Ovary (tissue), 10 donors: ENCODE measurements at places on chromosomes 11 and 22.

DNA sequence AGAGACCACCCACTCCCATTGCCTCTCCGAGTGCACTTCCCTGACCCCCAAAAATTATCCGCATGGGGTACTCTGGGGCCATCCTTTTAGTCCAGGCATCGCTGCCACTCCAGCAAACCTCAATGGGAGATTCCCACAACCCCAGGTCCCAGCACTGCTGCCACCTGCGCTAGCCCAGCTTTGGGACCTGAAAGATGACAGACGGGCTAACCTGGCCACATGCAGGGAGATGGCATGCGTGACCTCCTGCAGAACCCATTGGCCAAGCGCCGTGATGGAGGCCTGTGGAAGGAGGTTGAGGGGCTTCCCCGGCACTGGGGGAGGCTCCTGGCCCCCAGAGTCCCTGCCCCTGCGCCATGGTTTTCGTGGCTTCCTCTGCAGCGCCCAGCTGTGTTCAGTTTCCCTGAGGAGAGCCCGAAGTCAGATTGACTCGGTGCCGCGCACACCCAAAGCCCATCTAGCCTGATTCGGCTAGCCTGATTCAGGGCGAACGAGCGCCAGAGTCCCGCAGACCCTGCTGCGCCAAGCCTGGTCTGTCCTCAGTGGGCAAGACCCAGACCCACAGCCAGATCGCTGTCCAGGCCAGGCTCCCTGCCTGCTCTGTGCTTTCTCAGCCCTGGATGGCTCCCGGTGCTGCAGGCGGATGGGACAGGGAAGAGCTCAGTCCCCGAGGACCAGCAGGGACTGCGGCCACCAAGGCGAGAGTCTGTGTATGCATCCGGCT, 751 bp upstream of the WNT7B start:
- no peak for DNase-seq

GRCh38 chr11:34360046-34360445, 2.2 kb upstream of the ABTB2 start:
- DNase-seq, result no peak

DNA sequence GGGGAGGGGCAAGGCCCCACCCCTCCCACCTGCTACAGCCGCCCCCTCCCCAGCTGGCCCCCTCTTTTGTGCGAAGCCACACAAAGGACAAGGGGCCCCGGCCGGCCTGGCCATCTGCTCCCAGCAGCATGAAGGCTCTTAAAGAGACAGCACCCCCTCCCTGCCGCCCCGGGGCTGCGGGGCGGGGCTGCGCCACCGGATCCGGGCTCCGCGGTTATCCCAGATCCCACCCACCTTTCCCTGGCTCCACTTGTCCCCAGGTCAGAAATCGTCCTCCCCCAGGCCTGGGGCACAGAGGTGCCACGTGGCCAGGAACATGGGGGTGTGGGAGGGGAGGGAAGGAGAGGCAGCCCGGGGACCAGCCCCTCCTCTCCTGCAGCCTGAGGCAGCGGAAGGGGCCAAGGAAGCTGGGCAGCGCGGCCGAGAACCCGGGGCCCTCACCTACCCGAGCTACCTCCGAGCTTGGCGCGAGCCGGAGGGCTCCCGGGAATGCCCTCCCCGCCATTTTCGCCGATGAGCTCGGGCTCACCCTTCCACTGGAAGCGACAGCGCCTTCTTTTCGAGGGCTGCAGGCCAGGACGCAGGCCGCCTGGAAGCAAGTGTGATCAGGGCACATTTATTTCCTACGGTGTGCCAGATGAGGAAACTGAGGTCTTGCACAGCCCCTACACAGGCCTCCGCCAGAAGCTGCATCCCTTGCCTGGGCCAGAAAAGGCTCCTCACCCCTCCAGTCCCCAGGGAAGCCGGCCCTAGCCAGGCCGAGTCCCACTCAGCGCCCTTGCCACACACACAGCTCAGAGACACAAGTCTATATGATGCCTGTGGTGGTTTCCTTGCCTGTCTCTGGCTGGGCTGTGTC, 2.5 kb upstream of the RCOR2 start:
- peak; percentile 49 for DNase-seq

- DNase-seq, result no peak
These were observed 507.2 kb upstream of the LARGE1 start for GRCh38 chr22:34427436-34427835.

DNA sequence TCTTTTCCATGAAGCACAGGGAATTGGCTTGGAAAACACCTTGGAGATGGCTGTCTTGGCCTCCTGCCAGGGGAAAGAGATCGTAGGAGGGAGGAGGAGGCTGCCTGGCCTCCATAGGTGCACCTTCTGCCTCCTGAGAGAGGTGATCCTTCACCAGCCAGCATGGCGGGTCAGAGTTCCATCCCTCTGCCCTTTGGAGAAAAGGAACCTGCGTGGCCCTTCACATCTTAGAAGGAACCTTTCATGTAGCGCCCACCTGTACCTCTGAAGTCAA, 58.2 kb upstream of the DRD2 start:
- DNase-seq, result no peak

- no peak for DNase-seq
These were observed 229.3 kb downstream of the BRD1 start for GRCh38 chr22:49598338-49598737.

GRCh38 chr22:39960791-39961746, 872 bp downstream of the TMA7B start:
- DNase-seq, result no peak

- DNase-seq, result no peak
These were observed 697.6 kb downstream of the KCNA4 start for GRCh38 chr11:29319210-29319609.

DNA sequence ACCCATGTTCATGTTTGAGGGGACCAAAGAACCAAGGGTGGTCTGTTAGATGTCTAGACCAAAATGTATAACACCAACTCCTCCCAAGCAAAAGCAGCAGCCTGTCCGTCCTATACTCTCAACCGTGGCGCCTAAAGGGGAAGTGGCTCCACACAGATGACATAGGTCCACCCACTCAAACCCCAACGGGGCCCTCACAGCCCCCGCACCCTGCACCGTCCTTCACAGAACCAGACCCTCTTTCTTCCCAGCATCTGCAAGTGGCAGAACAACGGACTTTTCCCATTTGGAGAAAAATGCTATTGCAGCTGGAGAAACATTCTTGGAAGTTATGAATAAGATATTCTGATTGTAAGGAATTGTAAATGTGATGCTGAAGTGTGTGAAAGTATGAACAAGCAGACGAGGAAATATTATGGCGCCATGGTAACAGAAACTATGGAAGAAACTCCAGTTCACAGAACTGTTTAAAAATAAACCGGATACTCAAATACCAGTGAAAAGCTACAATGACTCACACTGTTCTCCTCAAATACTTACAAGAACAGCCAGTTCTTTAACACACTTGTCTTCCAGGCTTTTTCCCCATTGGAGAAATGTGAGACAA, 76.5 kb upstream of the ARFGAP3 start:
- no peak for DNase-seq

GRCh38 chr11:96317985-96318384, 25.0 kb downstream of the MAML2 start:
- DNase-seq, result no peak

- no peak for DNase-seq
These were observed 940.3 kb downstream of the NTM start for GRCh38 chr11:132310390-132311375.

- DNase-seq, result no peak
These were observed 18.4 kb downstream of the FDX1 start for GRCh38 chr11:110447897-110448745.

DNA sequence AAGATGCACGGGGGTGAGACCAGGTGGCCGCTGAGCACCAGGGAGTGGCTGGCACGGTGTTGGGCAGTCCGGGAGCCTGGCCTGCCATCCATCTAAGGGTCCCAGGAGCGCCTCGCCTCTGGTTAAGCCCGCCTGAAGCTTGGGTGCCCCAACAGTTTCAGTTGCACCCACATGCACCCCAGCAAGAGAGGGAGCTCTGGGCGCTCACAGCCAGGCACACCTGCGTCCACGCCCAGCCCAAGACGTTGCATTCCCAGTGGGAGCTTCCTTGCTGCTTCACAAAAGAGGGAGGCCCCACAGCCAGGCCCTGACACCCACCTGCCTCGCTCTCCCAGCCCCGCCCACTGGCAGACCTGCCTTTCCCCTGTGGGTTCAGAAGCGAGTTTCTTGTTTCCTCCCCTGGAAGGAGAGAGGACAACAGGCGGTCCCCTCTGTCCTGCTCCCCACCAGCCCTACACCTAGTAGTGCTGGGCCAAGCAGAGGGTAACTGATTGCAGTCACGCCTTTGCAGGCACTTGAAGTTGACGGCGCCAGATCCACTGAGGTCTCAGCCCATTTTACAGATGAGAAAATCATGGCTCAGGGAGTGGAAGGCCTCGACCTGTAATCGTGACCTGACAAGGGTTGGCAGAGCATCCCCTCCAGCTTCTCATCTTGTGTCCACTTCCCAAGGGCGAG, 35.4 kb downstream of the OSBPL5 start:
- no peak for DNase-seq

DNA sequence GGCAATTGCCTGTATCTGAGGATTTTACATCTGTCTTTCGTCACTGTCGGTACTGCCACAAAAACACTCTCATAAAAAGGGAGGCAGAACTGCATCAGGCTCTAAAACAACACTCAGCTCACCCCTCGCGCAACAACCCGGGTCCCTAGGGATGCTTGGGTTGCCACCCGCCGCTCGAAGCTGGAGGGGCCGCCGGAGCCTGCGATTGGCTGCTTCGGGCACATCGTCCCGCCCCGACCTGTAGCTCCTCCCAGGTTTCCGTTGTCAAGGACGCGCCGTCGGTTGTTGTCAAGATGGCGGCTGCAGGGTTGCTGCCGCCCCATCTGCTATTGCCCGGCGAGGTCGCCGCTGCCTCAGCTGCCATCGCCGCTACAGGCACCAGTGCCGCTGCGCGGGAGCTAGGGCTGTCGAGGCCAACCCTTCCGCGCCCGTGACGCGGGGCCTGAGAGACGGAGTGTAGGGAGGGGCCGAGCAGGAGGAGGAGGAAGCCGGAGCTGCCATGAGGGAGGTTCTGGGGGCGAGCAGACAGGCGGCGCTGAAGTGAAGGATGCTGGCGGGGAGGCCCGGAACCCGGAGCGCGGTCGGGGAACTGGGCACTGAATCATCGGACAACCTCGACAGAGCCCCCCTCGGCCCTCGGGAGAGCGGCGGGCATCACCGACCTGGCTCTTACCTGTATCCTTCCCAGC, at the start of gene CEP126:
Gene CEP126 (plus strand): TSS at position 273 of the 689 bp plus-strand sequence. CDS start 275 bp downstream, at position 548.
- DNase-seq, result peak; percentile 96

DNA sequence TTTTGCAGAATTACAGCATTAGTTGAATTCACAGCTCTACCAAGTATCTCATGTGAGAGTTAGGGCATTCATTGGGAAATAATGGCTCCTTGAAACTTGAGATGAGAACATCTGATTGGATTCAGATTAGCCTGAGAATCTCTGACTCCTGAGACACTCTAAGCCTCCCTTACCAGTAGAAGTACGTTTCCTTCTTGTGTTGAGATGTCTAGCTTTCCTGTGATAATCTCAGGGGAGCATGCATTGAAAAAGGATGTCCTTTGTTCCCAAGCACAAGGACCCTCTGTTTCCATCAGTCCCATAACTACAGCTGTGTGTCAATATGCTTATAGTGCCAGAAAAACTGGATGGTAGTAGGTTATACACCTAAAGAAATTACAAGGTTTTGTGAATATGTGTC, 35.2 kb upstream of the RDX start:
- no peak for DNase-seq

- DNase-seq, result no peak
These were observed 765 bp downstream of the ZFPL1 start for GRCh38 chr11:65084598-65085375.

- no peak for DNase-seq
These were observed 4.2 kb upstream of the TMEM135 start for GRCh38 chr11:87033561-87033960.

- peak; percentile 29 for DNase-seq
These were observed 35.4 kb downstream of the KCNQ1OT1 start for GRCh38 chr11:2664376-2664775.

DNA sequence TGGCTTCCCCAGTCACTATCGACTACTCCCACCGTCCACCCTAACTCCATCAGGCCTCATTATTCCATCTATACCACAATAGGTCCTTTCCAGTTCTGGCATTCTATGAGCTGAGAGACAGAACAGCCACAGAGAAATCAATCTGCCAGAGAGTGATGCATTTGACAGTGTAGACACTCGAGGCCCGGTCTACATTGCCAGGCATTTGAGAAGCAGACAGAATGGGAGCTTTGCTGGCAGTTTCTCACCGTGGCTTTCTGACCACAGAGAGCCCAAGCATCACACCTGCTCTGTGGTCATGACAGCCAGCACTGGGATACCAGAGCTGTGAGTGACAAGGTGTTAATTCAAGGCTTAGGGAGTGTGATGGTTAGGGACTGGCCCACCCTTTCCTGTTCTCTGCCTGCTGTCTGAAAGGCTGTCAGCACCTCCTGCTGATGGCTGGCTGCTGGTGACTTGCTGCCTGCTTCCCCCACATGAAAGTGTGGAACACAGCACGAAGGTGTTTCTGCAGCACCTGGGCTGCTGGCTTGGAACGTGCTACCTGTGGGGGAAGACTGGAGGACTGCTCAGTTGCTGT, 137.8 kb downstream of the KIRREL3 start:
- no peak for DNase-seq

GRCh38 chr11:110174645-110175310, 81.6 kb downstream of the ZC3H12C start:
- DNase-seq, result no peak

- no peak for DNase-seq
These were observed 1.8 kb downstream of the PRAME start for GRCh38 chr22:22556995-22557925.

DNA sequence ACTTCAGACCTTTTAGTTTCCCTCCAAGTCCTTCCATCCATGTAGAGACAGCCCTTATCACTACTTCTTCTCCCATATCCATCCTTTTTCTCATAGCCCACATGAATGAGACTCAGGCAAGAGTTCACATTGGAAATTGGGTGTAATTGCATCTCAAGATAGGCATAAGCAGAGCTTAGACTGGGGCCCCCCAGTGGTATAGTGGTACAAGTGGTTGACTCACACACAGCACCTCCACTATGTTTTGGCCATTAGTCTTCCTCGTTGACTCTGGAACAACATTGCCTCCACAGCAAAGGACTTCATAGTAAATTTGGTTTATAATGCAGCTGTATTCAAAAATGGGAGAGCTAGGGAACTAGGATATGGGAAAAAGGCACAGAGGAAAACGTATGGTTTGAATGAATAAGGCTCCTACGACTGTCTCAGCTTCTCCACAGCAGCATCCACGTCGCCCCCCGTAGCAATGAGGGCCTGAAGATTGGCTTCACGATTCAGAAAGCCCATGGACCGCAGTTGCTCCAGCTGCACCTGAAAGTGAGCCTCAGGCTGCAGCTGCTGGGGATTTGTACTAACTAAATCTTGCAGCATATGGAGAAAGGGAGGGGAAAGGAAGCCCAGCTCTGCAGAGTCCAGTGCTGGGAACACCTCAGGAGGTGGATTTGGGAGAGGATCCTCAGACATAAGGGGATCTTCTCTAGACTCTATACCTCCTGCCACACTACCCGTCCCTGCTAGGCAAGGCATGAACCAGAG, 2.4 kb downstream of the UBQLN3 start:
- DNase-seq, result no peak

- DNase-seq, result no peak
These were observed 485.5 kb downstream of the TMEM135 start for GRCh38 chr11:87523276-87523675.
